ENCODE measurements at places on chromosomes 6 and 20.

DNA sequence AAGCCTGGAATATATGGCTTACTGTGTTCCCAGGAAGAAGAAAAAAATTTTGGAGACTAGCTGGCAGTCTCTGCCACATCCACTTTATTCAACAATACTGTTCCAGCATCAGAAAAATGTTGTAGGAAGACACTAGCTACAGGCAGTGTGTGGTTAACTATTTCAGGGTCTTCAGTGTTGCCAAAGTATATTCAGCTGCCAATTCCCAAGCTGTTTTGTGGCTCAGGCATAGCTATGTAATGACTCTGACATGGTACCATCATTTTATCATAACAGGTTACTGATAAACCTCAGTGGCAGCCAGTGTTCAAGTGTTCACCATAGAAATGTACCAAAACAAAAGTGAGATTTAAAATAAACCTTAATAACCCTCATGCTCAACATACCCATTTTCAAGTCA lies 503.1 kb downstream of the ADGRB3 start:
- DNase-seq: no peak

GRCh38 chr6:12709556-12710232 lies 6.9 kb upstream of the PHACTR1 start:
- DNase-seq: no peak

- DNase-seq: no peak
Measured at GRCh38 chr20:5357946-5358345, 41.2 kb upstream of the PROKR2 start.

GRCh38 chr6:113476937-113477839 lies 380.0 kb upstream of the MARCKS start:
- DNase-seq: no peak

DNA sequence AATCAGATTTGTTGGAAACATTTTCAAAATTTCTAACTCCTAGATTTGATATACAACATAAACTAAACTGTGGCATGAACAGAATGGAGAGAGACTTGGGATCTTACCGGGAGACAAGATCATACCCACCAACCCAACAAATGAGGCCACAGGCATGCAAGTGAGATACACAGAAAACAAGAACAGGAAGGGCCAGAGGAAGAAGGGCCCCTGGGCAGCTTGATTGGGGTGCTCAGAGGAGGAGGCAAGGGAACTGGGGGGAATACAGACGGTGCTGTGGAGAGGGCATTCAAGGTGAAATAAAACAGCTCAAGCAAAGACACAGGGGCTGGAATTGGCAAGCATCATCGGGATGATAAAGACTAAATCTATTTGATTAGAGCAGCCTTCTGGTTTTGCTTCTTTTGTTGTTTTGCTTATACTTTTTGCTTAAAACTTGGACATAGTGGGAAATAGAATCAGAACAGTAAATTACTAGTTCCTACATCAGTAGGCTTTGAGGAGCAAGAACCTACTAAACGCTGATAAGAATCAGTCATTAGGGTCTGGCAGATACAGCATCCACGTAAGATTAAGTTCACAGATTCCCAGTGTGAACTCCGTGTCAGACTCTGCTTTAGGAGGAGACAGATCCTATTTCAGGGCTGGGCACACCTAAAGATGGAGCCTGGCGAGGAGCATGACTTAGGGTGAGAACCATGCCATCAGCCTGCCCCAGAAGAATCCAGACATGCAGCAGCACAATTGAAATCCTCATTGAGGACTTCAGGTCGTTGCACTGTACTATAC lies 3.5 kb upstream of the RAMACL start:
- no peak for DNase-seq

DNA sequence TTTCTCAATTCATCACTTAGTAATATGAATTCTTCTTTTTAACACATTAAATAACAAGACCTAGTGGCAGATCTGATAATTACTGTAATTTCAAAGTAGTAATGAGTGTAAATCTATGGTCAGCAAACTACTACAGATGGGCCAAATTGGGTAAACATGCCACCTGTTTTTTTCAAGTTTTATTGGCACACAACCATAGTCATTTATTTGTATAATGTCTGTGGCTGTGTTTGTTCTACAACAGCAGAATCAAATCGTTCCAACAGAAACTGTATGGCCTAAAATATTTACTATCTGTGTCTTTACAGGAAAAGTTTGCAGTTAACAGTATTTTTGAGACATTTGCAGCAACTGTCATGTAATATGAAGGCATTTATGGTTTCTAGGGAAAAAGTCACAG lies 86.1 kb upstream of the EYA2 start:
- DNase-seq: no peak

DNA sequence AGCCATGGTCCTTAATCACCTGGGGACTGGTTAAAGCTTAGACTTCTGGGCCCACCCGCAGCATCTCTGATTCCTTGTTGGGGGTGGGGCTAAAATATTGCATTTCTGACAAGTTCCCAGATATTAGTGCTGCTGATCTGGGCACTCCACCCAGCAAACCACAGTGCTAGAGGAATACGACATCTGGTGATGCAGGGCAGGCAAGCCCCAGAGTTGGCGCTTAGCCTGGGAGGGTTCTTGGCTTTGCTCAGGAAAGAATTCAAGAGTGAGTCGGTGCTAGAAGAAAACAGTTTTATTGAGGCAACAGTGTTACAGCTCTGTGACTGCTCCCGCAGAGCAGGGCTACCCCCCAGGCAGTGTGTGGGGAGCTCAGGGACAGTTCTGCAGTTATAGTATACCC lies 210.7 kb downstream of the TFAP2C start:
- no peak for DNase-seq

- DNase-seq: peak; percentile 26
Measured at GRCh38 chr6:31945507-31946369, at the start of gene CFB. Gene CFB, plus strand, starts transcription at chr6:31946095. Its CDS starts 127 bp downstream, at chr6:31946222.

DNA sequence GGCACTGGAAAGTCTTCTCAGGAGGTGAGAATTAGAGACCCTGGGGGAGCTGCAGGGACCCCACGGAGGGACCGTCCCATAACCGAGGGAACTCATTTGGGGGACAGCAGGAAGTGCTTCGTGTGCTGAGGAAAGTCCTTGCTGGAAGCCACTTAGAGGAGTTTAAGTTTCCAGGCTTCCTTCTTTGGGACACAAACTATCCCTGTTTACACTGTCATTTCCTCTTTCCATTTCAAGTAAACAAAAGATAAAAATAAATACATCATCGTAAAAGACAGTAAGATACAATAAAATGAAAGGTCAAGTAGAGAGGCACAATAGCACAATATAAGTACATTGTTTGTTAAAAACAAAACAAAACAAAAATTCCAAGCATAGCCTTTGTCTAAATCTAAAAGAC lies 101.2 kb downstream of the TTLL2 start:
- DNase-seq: no peak

DNA sequence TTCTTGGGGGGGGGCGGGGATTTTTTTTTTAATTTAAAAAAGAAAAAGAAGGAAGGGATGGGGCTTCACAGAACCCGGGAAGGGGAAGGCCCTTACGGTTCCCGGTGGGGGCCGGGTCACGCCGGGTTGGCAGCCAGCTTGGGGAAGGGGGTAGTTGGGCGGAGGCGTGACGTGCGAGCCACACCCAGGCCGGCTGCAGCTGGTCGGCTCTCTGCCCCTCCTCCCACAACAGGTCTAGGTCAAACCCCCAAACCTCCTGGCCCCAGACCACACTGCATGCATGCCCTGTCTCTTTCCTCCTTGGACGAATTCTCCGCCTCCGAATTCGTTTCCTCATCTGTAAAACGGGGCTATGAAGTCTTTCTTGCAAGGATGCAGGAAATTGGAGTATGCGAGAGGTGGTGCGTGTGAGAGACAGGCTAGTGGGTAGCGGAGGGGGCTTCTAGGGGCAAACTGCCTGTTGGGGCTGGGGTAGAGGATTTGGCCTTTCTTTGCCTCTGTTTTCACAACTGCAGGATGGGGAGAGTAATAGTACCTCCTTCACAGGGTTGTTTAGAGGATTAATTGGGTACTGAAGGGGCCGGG lies 828 bp downstream of the HCK start:
- no peak for DNase-seq

DNA sequence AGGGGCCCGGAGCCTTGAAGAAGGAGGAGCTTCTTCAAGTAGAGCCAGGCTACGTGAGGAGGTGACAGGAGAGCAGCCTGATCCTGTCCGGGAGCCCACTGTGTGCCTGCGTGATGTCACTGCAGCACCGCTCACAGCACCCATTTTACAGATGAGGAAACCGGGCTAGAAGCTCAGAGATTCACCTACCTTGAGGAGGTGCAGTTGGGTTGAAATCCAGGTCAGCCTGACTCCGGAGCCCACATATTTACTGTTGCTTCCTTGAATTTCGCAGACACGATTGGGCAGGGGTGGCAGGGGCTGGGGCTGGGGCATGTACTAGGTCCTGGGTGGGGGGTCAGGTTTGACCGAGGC lies 12.5 kb downstream of the VSTM2L start:
- no peak for DNase-seq

GRCh38 chr6:131177996-131178395 lies 42.7 kb downstream of the AKAP7 start:
- DNase-seq: no peak

GRCh38 chr20:32316667-32317066 lies 39.2 kb downstream of the KIF3B start:
- no peak for DNase-seq

GRCh38 chr6:130369831-130370230 lies 4.0 kb downstream of the TMEM200A start:
- no peak for DNase-seq

GRCh38 chr20:8571611-8572010 lies 439.5 kb downstream of the PLCB1 start:
- no peak for DNase-seq

DNA sequence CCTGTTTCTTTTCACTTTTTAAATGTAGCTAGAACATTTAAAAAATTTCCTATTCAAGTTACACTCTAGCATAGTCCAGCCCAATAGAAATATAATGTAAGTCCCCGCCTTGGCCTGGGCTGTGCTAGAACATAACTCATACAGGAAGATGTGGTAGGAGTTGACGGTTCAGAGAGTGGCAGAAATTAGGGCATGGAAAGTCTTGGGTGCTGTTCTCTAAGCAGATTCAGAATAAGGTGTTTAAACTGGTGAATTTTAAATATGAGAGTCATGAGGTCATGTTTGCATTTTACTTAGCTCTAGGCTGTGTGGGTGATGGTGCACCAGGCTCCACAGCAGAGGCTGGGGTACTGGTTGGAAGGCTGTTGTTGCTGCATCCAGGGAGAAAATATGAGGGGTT lies 256.5 kb downstream of the FARS2 start:
- no peak for DNase-seq

Measured in smooth muscle cell of the brain vasculature (primary cell).